Endothelial cell (in vitro differentiated cells): ENCODE measurements at places on chromosomes 2 and 18.

DNA sequence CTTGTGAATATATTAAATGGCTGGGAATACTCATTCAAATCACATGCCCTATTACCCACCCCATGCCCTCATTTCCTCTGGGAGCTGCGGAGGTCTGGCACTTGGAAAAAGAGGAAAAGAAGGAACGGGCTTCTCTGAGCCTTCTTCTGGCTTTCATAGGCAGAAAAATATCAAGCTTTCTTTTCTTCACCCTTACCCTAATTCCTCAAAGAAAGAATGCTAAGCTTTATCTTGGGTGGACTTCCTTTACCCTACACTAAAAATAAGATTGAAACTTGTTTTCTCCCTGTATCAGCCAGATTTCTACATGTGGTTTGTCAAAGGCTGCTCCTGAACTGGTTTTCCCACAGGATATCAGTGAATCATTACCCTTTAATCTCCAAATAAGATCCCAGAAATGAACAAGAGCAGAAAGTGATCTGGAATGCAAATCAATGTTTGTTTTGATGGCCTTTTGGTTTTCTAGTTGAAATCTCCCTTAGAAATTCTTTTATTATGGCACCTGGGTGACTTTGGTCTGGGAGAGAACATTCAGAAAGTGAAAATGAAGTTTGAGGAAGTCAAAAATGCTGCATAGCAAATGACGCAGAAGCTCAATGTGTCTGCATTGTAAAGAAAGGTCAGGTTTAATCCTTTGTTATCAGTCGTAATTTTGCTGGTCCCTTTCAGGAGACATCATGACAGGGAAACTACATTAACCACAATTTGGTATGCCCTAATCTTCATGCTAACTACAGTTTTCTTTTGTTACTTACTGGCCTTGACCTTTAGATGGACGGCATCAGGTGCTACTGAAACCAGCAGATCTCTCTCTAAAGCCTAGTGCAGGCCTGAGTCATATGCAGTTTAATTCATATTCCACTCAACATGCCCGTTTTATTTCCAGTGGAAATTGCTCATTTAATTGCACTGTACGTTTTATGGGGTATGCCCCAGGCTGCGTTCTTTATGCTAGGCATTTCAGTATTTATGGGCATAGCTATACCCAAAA, 46.6 kb upstream of the HNRNPA3 start:
- DNase-seq = no peak

GRCh38 chr2:230423851-230424458, 8.0 kb downstream of the SP100 start:
- no peak for DNase-seq

DNA sequence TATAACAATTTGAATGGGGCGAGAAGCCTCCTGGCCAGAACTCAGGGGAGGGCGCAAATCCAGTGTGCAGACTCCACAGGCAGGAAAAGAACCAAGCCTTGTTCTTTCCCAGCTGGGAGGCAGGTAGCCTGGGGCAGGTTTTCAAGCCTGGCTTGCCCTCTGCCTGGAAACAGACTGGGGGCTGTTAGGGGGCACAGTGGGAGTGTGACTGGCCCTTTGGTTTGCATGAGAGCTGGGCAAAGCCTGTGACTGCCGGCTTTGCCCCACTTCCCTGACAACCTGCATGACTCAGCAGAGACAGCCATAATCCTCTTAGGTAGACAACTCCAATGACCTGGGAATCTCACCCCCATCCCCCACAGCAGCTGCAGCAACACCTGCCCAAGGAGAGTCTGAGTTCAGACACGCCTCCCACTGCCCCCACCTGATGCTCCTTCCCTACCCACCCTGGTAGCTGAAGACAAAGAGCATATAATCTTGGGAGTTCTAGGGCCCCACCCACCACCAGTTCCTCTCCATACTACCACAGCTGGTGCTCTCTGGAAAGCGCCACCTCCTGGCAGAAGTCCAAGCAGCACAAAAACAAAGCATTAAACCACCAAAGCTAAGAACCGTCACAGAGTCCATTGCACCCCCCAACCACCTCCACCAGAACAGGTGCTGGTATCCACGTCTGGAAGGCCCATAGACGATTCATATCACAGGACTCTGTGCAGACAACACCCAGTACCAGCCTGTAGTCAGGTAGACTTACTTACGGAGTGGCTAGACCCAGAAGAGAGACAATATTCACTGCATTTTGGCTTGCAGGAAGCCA, 402.5 kb downstream of the STK39 start:
- DNase-seq = no peak

- no peak for DNase-seq
Observed at GRCh38 chr2:231890896-231891513, 35.2 kb downstream of the NPPC start.

- no peak for DNase-seq
Observed at GRCh38 chr2:160063271-160063670, 856 bp upstream of the PLA2R1 start.

- DNase-seq = no peak
Observed at GRCh38 chr2:84897773-84898172, 7.7 kb upstream of the TMSB10 start.

DNA sequence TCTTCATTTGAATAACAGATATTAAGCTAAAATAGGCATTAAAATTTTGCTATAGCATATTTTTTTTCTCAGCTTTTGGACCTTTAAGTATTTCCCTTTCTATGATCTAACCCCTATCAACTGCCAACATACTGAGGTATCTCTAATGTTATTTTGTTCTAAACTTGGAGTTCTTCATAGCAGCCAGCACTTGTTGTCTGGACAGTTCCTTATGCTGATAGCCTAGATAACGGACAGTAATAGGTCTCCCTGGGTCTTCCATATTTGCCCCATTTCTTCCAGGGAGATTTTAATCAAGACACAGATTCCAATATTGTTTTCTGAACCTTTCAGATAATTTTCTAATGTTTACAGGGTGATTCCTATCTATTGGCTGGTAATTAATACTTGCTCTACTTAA, 475.8 kb upstream of the MAP2 start:
- DNase-seq = no peak

GRCh38 chr2:171541202-171541887, 19.1 kb downstream of the CYBRD1 start:
- DNase-seq = no peak

GRCh38 chr2:236661061-236661761, 91.6 kb downstream of the ACKR3 start:
- DNase-seq = no peak

GRCh38 chr2:27804146-27804545, 32.6 kb downstream of the MRPL33 start:
- no peak for DNase-seq

- no peak for DNase-seq
Observed at GRCh38 chr18:63588909-63589308, 1.8 kb downstream of the SERPINB13 start.

DNA sequence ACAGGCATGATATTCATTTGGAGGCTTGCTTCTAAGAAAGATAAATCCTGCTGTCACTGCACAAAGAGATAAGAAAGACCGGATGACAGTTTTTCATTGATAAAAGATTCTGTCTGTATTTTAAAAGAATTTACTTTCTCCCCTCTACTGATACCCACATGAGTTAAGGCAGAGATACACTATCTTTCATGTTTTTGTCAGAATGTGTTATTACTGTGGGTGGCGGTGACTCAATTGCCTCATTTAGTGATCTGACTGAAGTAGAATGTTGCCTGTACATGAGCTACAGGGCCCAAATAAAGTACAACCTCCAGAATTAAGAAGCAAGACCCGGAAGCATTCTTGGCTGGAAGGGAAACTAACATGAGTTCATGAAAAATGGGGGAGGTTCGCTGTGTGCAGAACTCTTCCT, 480.0 kb downstream of the SLC4A3 start:
- no peak for DNase-seq

DNA sequence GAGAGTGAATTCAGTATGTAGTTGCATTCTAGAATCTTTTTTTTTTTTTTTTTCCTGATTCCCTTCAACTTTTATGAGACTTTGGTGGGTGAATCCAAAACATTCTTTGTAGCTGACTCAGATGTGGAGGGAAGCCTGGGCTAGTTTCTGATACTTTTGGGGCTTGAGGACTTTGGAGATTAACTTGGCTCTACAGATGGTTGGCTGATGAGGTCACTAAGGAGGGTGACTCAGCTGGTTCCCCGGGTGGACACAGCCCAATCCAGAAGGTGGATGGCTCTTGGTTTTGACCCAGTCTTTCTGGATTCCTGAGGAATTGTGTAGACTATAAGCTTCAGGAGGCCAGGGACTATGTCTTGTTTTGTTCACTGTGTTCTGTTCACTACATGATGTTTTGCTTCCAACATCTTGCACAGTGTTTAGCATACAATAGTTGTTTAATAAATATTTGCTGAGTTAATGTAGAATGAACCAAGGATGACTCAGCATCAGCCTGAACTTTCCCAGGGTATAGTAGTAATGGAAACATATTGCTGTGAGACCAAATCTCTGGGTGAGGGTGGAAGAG, 30.5 kb downstream of the LAMA3 start:
- DNase-seq = no peak

GRCh38 chr2:29249666-29250253, 134.5 kb downstream of the CLIP4 start:
- no peak for DNase-seq

DNA sequence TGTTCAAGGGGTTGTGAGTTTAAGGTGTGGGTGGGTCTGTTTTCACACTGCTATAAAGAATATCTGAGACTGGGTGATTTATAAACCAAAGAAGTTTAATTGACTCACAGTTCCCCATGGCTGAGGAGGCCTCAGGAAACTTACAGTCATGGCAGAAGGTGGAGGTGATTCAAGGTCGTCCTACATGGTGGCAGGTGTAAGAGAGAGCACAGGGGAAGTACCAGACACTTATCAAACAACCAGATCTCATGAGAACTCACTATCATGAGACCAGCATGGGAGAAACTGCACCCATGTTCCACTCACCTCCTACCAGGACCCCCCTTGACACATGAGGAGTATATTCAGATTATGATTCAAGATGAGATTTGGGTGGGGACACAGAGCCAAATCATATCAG, 38.0 kb downstream of the RHBDD1 start:
- no peak for DNase-seq

DNA sequence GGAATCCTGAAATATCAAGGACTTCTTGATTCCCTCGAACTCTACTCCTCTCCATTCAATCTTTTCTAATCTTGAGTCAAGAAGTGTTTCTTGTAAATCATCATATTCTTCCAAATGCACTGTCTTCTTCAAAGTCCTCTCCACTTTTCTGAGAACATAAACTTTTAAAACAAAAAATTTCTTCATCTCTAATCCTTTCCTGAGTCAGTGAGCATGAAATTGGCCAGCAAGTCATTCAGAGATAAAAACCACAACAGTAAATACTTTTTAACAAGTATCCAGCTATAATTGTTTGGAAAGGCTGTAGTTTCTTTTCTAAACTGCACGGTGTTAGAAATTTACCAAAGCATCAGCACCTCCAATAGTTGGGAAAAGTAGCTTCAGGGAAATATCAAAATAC, 312.6 kb upstream of the GALNT5 start:
- no peak for DNase-seq

DNA sequence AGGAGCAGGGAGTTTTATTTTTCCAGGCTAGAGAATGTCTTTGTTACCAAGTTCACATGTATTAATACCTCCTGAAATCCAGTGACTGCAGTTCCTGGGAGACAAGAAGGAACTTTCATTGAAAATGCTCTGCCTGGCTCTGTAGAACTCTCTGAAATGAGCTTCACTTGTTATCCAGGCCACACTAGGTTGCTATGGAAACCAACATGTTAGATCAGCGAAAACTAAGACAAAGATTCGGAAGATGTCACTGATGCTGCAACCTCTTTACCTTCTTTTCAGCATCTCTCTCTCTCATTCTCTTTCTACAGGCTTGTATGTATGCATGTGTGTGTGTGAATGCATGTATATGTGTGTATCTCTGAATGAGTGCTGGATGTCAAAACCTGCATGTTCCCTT, 218.5 kb downstream of the TRIB2 start:
- no peak for DNase-seq

DNA sequence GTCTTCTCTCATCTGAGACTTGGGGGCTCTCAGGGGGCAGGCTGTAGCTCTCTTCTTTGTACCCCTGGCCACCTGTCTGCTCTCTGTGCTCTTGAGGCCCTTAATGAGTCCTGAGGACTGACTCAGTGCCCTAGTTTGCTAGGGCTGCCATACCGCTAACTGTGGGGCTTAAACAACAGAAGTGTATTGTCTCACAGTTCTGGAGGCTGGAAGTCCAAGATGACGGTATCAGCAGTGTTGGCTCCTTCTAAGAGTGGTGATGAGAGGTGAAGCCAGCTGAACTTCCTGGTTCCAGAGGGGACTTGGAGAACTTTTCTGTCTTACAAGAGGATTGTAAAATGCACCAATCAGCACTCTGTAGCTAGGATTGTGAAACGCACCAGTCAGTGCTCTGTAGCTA, 67.0 kb downstream of the ACOXL start:
- DNase-seq = no peak

DNA sequence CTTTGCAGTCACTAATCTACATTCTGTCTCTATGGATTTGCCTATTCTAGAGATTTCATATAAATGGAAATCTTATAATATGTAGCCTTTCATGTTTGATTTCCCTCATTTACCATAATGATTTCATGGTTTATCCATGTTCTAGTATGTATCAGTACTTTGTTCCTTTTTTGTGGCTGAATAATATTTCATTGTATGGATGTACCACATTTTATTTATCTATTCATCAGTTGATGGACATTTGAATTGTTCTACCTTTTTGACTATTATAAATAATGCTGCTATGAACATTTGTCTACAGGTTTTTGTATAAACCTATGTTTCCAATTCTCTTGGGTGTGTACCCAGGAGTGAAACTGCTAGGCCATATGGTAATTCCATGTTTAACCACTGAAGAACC, 221.1 kb downstream of the ICOS start:
- DNase-seq = no peak

DNA sequence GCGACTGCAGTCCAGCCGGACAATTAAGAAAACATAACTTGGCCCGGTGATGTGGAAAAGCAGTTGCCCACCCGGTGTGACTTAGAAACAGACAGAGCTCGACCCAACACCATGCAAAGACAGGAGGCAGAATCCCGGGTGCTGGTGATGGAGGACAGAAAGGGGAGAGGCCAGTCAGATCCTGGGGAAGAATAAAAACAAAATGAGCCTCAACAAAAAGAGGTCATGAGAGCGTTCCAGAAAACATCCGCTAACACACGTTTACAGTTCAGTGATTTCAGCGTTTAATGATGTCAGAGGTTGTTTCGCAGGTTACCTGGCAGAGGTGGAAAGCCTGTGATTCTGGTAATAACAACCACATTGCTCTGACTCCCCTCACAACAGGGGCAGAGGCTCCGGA, 111.9 kb downstream of the OSR1 start:
- DNase-seq = no peak

- DNase-seq = no peak
Observed at GRCh38 chr2:181431674-181432073, 25.5 kb upstream of the ITGA4 start.

GRCh38 chr2:14231391-14231898, 401.1 kb upstream of the LRATD1 start:
- no peak for DNase-seq

DNA sequence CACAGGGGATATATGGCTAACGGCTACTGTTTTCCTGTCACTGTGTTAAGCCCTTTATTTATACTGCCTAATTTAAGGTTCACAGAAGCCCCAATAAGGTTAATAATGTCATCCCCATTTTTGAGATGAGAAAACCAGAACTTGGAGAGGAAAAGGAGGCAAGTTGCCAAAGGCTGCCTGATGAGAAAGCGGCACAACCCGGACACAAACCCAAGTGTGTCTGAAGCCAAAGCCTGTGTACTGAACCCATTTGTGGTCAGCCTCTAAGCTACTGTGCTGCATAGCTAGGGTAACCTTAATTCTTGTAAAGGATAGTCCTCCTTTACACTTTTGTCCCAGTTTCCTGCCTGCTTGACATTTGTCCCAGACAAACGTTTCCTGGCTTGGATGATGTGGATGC, 954.7 kb upstream of the FANCL start:
- no peak for DNase-seq
